ENCODE measurements at places on chromosomes 12 and 14.

DNA sequence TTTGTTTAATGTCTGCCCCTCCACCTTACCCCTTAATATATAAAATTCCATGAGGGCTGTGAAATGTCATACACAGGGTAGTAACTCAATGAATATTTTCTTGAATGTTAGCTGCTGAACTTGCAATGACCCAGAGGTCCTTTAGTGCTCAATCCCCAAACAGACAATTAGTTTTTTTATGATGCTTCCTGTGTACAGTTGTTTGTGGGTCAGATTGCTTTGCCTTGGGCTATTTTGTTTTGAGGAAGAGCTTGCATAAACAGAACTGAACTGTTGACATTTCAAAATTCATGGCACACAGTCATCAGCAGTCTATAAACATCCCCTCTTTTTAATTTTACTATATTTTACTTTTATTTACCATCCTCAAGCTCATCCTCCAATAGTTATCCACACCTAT lies 820.5 kb upstream of the SEL1L start:
- no peak for DNase-seq

DNA sequence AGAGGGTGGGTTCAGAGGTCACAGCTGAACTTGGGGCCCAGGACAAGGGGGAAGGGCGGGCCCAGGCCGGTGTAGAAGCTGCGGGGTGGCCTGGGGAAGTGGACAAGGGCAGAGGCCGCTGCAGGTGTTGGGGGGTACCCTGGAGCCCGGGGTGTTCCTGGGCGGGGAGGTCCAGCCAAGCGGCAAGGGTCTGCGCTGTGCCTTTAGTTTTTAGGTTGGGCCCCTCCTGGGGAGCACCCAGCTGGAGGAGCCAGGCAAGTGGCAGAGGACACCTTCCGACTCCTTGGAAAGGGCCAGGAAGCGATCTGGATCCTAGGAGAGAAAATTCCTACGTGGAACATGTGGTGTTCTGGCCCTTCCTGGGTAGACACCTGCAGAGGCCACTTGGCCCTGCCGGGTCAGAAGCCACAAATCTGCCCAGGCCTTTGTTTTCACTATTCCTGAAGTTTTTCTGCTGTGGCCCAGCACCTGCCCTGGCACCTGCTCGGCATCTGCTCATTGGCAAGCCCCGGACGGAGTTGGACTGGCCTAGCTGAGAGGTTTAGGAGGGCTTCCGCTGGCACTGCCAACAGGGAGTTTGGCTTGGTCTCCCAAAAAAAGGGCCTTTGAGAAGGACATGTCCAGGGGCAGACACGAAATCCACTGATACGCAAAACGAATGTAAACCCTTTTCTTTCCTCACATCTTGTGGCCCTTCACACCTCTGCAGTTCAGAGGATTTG lies 61.1 kb downstream of the SMUG1 start:
- no peak for DNase-seq

DNA sequence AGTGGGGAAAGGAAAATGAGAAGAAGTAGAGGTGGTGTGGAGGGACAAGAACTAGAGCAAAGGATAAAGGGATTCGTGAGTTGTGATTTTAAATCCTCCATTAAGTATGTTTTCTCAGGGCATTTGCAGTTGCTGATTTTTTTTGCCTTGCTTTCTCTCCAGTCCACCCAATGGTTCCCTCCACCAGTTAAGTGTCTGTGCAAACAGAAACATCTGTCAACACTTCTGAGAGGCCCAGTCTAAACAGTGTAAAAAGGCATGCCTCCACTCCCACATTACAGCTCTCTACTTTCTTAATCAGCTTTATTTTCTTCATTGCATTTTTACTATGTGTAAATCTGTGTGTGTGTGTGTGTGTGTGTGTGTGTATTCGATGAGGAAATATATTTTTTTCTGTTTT lies 141.2 kb downstream of the PPFIA2 start:
- DNase-seq, result no peak

GRCh38 chr14:65255029-65255545 lies 152.8 kb upstream of the MAX start:
- DNase-seq, result no peak

- no peak for DNase-seq
These were observed 56.0 kb upstream of the HECTD1 start for GRCh38 chr14:31263485-31264133.

DNA sequence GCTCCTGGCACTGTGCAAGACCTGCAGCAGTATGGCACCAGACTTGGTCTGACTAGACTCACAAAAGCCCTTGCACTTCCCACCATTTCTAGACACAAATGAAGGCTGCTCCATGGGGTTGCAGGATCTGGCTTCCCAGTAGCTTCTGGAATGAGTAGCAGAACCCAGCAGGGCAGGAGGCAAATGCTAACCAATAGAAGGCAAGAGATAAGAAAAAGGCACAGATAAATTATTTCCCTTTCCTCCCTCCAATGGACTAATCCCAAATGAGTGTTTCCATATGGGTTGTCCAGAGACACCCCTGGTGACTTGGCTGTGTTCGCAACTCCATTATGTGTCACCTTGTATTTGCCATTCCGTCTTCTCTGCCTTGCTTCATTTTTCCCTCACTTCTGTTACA lies 49.7 kb downstream of the KIF21A start:
- DNase-seq, result no peak

GRCh38 chr14:91415794-91416743 lies 1.6 kb downstream of the CCDC88C start:
- no peak for DNase-seq

DNA sequence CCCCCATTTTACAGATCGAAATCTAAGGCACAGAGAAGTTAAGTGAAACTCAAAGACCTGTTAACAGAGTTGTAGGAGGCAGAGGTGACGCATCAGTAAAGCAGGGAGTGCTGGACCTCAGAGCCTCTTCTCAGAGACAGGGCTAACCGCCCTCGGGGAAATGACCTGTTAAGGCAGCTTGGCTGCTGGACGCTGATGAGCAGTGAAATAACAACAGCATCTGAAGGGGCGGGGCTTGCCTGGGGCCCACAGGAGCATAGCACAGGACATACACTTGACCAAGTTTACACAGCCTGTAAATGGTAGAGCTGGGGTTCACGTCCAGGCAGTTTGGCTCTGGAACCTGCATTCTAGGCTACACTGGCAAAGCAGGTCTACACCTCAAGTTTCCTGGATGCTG lies 39.3 kb downstream of the LRTM2 start:
- DNase-seq, result no peak

DNA sequence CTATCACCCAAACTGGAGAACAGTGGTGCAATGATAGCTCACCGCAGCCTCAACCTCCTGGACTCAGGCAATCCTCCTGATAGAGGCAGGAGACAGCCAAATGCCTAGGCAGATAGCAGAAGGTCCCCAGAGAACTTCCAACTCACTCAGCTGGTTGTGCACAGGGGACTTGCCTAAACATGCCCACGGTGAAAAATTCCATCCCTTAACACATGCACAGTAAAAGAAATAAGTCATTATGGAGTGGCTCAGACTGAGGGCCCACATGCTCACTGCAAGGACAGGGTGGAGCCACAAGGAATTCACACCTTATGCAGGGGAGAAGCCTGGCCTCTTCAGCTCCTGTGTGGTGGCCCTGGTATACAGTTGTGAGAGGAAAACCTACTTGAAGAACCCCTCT lies 525.8 kb upstream of the ATP2B1 start:
- DNase-seq, result no peak

GRCh38 chr14:70045844-70046535 lies 142.8 kb downstream of the SLC8A3 start:
- peak; percentile 79 for DNase-seq

DNA sequence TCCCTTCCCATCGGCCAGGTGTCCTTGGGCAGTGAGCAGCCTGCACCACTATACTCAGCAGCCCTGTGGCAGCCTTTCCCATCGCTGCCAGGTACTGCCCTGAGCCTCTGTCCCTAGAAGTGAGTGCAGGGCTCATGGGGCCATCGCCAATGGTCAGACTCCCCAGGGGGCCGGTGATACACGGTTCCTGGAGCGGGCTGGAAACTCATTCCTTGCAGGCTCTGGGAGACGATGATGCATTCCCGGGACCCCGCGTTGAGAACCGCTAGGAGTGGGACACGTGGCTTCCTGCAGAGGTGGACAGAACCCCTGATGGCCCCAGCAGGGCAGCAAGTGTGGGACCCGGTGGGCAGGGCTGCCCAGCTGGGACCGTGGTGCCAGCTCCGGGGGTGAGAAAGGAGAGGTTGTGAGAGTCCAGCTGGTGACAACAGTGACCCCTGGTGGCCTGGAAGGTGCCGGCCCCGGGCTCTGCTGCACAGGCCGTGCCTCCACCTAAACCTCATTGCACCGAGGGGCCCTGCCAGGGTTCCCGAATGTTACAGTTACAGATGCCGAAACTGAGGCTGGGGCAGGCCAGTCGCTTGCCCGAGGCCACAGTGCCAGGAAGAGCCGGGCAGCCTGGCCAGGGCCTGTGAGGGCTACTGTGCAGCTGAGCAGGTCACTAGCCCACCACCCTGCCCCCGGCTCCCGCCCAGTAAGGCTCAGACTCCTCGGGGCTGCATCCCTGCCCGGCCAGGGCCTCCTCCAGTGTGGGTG lies 33.8 kb downstream of the FBRSL1 start:
- DNase-seq, result peak; percentile 13

DNA sequence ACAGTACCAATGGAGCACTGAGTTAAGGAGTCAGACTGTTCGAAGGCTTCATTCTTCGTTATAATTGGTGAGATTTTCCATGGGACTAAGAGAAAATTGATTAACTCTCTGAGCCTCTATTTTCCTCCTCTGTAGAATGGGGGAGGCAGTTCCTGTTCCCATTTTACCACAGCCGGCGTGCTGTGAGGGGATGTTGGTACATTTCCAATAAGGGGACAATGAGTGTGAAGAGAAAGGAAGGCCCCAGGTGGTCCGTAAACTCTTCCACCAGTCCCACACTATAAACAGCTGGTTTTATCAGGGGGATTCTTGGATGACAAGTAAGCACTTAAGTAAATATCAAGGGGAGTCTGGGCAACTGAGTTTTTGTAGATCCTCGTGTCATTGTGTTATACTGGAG lies 109.9 kb downstream of the DAD1 start:
- DNase-seq, result no peak

GRCh38 chr12:12195081-12195480 lies 71.8 kb downstream of the LRP6 start:
- DNase-seq, result no peak

- DNase-seq, result no peak
These were observed 81.9 kb upstream of the MAX start for GRCh38 chr14:65184032-65184764.

GRCh38 chr12:98001430-98001829 lies 514.0 kb upstream of the TMPO start:
- DNase-seq, result no peak

DNA sequence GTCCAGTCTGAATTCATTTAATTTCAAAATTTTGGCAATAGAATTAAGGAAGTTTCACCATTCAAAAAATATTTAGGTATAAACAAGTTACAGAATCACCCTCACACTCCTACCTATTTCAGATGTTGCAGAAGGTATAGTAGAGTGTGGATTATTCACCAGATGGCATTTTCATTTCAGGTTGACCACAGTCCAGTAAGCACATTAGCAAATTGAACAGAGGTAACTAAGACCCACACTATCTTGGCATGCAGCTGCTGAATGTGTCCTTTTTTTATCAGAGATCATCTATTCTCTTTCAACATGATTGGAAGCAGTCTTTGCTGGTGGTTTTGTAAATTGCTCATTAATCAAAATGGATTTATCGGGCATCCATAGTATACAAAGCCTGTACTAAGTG lies 151.8 kb upstream of the GARIN6 start:
- no peak for DNase-seq

DNA sequence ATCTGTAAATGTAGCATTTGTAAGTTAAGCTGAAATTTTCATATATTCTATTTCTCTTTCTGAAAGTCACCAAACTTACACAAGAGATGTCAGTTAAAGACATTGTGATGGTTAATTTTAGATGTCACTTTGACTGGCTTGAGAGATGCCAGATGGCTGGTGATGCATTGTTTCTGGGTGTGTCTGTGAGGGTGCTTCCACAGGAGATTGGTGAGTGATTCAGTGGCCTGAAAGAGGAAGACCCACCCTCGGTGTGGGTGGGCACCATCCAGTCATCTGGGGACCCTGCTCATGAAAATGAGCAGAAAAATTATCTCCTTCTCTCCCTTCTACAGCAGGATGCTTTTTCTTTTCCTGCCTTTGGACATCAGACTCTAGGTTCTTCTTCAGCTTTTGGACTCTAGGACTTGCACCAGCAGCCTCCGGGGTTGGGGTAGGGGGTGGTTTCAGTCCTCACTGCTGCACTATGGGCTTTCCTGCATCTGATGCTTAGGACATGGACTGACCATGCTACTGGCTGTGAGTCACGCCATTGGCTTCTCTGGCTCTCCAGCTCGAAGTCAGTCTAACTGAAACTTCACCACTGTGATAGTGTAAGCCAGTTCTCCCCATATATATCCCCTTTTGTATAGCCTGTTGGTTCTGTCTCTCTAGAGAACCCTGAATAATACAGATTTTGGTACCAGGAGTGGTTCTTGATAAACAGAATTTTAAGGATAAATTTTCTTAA lies 20.9 kb downstream of the PDE6H start:
- DNase-seq, result no peak

DNA sequence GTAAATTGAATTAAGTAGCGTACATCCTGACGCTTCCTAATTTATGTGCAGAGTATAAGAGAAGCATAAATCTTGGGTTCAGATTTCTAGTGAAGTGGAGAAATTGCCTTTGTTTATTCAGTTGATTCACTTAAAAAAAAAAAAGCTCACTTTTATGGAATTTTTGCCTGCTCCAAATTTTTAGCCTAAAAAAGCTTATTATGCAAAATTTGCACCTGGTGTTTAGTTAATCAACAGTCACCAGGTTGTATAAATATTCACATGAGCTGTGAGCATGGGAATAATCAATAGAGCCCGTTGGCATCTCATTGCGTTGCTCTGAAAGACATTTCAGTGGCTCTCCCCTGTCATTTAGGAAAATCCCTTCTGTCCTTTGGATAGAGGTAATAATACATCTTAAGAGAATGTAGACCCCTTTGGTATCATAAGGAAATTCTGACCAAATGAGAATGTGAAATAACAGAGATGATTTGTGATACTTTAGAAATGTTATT lies 132.4 kb downstream of the SRGAP1 start:
- no peak for DNase-seq

GRCh38 chr12:20220339-20220738 lies 148.0 kb upstream of the PDE3A start:
- no peak for DNase-seq

- no peak for DNase-seq
These were observed 140.6 kb upstream of the PRMT8 start for GRCh38 chr12:3350432-3350831.

DNA sequence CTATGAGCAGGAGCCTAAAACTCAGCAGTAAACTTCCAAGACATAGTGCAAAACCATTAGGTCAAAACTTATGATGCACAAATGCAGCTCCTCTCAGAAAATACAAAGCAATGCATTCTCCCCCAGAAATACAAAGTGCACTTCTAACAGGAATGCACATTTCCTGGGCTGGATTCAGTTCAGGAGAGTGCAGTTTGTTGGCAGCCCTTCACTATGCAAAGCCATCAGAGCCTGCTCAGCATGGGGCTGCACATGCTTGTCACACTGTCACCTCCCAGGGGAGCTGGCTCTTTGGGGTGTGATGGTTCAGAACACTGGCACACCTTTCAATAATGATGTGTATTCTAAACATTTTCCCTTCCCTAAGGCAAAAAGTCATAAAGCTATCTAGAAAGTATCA lies 110.4 kb downstream of the KCNK10 start:
- peak; percentile 5 for DNase-seq
